T-helper 1 cell (primary cell): ENCODE measurements at places on chromosomes 16 and 17.

DNA sequence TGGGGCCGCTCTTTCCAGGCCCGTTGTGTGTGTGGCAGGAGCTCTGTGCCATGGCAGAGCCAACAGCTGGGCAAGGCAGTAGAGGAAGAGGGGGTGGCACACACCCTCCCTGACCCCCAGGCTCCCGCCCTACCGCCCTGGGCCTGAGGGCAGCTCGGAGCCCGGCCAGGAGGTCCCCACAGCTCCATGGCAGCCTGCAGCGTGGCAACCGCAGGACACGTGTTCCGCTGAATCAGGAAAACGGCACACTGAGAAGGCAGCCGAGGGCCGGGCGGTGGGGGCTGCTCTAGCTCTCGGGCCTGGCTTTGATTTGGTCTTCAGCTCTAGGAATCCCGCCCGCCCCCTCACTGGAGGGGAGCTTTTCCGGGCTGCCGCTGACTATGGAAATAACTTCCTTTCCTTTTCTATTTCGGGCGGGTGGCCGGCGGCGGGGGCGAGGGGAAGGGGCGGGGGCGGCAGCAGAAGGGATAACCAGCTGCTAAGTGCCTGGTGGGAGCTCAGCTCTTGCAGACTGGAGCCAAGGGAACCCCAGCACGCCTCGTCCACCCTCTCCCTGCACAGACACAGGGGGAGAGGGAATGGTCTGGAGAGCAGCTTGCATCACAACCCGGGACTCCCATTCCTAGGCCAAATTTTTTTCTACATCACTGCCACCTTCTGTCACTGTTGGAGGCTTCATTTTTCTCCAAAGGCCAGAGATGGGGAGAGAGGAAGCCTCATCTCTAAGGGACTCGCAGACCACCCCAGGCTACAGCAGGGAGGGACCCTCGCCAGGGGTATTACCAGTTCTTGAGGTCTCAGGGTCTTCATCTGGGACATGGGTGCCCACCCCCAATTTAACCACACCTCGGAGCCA is 24.8 kb upstream of the MRPS23 start:
- DNase-seq: no peak

DNA sequence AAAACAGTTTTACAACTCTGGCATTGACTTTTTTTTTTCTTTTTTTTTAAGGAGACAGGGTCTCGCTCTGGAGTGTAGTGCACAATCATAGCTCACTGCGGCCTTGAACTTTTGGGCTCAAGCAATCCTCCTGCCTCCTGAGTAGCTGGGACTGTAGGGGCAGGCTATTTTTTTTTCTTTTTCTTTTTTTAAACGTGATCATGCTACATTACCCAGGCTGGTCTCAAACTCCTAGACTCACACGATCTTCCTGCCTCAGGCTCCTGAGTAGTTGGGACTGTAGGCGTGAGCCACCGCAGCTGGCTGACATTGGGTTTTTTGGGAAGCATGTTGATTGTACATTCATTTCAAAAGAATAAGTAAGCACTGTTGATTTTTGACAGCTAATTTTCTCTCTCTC is 32.1 kb downstream of the TNRC6A start:
- DNase-seq: no peak

GRCh38 chr17:56111706-56112485 is 41.4 kb upstream of the ANKFN1 start:
- DNase-seq: no peak

DNA sequence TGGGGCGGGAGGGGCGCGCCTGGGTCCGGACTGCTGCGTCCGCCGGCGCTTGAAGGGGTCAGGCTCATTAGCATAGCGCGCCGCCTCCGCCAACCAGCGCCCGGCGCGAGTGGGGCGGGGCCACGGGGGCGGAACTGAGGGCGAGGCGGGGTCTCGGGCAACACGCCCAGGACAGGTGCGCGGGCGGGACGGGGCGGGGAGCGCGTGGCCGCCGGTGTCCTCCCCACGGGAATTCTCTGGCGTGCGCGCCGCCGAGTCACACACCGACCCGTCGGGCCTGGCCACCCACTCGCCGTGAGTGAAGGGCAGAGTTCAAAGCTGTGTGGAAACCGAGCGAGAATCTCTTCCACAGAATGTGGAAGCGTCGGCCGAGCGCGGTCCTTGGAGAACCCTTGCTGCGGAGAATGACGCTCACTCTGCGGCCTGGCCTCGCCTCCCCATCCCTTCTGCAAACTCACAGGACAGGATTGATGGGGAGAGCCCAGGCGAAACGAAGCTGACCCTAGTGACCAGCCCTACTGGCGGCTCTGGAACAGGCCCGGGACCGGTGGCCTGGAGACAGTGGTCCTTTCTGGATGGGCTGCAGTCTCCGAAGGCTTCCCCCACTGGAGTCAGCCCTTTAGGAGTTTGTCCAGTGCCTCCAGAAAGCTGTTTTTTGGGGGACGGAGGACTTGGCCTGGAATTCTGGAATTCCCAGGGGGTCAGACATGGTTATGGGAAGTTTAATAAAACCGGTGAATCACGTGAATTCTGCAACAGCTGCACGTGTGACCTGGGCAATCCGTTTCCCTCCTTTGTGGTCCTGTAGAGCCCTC is at the start of gene SNAI3:
Gene SNAI3 (minus strand): TSS at position 69 of the 815 bp plus-strand sequence. CDS start 101 bp downstream, outside the sequence.
- peak; percentile 80 for DNase-seq

- DNase-seq: no peak
Observed at GRCh38 chr17:71098071-71098470, 928.7 kb downstream of the KCNJ2 start.

GRCh38 chr17:81959362-81960129 is 1.4 kb downstream of the NOTUM start:
- peak; percentile 61 for DNase-seq

DNA sequence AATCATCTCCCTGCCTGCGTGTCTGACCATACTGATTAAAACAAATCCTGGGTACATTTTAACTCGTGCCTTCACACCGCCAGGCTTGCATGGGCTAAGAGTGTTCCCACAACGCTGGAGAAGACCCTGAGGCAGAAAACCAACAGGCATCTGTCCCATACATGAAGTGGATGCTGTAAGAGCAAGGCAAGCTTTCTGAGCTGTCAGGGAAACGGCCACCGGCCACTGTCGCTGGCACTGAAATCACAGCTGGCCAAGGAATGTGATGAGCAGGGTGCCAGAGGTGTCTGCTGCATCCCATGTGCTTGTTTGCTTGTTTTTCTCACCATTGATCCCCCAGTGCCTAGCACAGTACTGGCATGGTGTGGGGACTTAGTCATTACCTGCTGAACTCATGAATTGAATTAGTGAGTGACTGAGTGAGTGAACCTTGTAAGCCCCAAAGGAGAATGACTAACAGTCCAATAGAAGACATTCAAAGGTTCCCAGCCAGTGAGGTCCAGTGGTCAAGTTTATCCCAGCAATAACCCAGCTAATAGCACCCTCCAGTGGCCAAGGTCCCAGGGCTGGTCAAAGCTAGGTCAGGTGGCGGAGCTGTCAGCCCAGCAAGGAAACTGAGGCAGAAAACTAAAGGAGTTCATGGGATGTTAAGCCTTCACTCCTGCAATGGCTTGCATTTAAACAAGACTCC is 92.7 kb upstream of the CDH5 start:
- DNase-seq: no peak

- DNase-seq: no peak
Observed at GRCh38 chr17:80777274-80777673, 214.4 kb upstream of the CHMP6 start.

- DNase-seq: no peak
Observed at GRCh38 chr16:8655184-8655717, 19.2 kb upstream of the ABAT start.

GRCh38 chr16:68179196-68179795 is 56.6 kb downstream of the ESRP2 start:
- no peak for DNase-seq

GRCh38 chr16:72372087-72373045 is 200.4 kb upstream of the PMFBP1 start:
- no peak for DNase-seq

GRCh38 chr16:21169249-21169981 is 10.9 kb downstream of the LDAF1 start:
- DNase-seq: no peak

- peak; percentile 95 for DNase-seq
Observed at GRCh38 chr17:56786989-56787482, 46.7 kb downstream of the C17orf67 start.

GRCh38 chr17:34850023-34850422 is 111.2 kb downstream of the CCT6B start:
- DNase-seq: no peak

GRCh38 chr17:63774141-63774968 is at the start of gene DDX42:
Gene DDX42 (plus strand): TSS chr17:63774170. CDS start chr17:63787050, 12,880 bp downstream.
- DNase-seq: peak; percentile 83
